ENCODE measurements at places on chromosomes 6 and 20.

GRCh38 chr6:28001751-28002150 lies 44.7 kb downstream of the OR2B6 start:
- no peak overlapping the region for H3K27ac ChIP-seq
- H3K4me1 ChIP-seq: no peaks in the 10 kb centered on the region
- H3K4me3 ChIP-seq: no peak overlapping the region
- H3K27me3 ChIP-seq: no peaks in the 10 kb centered on the region
- no peaks in the 10 kb centered on the region for H3K36me3 ChIP-seq
- no peak for DNase-seq

DNA sequence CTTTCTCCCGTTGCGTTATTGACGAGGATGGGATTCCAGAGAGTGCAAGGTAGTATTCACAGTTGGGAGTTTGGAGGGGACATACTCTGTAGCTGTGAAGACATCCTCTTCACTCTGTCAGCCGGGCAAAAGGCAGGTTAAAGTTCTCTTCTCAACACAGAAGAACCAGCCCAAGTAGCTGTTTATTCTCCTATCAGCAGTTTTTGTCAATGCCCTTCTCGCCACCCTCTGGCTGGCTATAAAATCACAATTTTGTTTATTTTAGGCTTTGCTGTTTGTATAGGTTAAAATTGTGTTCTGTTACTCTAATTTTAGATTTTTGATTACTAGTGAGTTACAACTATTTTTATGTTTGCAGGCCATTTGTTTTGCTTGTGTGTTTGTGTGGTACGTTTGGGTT lies 37.9 kb upstream of the MAS1 start:
- no peak overlapping the region for H3K4me3 ChIP-seq
- no peak for DNase-seq
- no peak overlapping the region for H3K27ac ChIP-seq
- no peaks in the 10 kb centered on the region for H3K4me1 ChIP-seq
- H3K27me3 ChIP-seq: no peaks in the 10 kb centered on the region

DNA sequence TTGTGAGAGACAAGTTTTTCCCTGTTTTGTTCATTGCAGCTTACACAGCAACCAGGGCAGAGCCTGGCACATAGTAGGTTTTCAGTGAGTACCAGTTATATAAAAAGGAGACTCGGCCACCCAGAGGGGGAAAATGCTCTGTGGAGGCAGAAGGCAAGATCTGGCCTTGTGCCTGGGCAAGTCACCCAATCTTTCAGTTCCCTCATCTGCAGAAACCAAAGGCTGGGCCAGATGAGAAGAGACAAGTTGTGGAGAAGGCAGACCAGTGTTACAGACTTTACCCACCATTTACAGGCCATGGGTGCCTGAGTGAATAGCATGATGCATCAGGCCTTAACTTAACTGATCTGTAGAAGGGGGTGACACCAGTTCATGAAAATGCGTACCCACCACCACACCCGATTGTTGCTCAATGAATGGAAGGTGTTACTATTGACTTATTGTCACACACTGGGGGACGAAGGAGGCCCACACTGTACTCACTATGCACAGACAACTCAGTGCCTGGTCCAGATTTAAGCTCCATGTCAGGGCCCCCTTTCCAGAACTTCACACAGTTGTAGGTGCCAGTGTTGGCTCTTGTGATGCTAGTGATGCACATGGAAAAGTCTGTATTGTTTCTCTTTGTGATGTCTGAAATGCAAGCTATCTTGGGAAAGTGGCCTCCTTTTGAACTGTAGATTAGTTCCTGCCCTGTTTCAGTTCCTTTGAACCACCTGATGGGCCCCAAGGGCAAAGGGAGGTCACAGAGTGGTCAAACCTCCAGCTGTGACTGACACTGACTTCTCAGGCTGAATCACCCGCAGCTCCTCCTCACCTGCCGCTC lies 64.3 kb upstream of the SIRPG start:
- H3K27me3 ChIP-seq: no peaks in the 10 kb centered on the region
- H3K27ac ChIP-seq: no peak overlapping the region
- no peaks in the 10 kb centered on the region for H3K36me3 ChIP-seq
- no peak for DNase-seq
- no peaks in the 10 kb centered on the region for H3K4me1 ChIP-seq
- H3K4me3 ChIP-seq: no peak overlapping the region

DNA sequence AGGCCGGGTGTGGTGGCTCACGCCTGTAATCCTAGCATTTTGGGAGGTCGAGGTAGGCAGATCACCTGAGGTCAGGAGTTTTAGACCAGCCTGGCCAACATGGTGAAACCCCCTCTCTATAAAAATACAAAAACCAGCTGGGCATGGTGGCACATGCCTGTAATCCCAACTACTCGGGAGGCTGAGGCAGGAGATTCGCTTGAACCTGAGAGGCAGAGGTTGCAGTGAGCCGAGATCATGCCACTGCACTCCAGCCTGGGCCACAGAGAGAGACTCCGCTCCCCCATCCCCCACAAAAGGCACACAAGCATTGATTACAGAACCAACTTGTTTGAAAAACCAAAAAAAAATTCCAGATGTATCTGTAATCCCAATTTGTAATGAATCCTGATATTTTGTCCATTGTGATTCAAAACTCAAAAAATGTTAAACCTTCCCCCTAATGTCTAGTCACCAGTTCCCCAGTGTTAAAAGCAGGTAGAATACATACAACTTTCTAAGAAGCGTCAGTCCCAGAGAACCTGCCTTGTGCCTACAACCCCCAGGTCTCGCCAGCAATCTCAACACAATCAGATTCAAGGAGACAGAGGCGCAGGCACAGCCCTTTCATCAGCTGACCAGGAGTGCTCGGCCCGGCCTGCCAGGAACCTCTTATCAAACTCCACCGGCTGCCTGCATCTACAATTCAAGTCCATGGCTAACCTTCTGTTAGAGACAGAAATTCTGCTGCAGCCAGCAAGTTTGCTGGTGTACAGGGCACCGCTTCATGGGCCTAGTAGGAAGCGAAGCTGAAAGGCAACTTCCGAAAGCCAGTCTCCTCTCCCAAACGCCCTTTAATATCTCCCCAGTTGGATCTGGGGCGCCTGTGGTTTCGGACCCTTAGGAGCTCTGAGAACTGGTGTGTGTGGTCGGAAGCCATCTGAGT lies 2.1 kb downstream of the EZR start:
- peak; percentile 10 for DNase-seq
- H3K27me3 ChIP-seq: no peaks in the 10 kb centered on the region
- peak overlapping the region; percentile 86 for H3K4me3 ChIP-seq
- H3K36me3 ChIP-seq: no peaks in the 10 kb centered on the region
- peaks cover 17% of the 10 kb centered on the region for H3K4me1 ChIP-seq
- peak overlapping the region; percentile 93 for H3K27ac ChIP-seq

DNA sequence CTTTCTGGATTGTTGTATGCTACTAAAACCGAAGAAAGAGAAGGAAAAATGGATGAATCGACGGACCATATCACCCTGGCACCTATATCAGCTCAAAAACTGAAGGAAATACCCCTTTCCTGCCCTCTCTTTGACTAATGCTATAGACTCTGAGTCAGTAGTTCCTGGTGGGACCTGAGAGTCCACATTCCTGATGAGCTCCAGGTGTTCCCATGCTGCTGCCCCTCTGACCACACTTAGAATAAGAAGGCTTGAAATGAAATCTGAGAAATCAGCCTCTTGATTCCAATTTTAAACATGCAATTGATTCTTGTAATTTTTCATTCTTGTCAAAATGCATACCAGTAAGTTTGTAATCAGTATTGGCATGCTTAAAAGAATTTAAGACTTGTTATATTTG lies 75.2 kb downstream of the PRL start:
- H3K36me3 ChIP-seq: no peaks in the 10 kb centered on the region
- no peaks in the 10 kb centered on the region for H3K27me3 ChIP-seq
- H3K4me3 ChIP-seq: no peak overlapping the region
- H3K4me1 ChIP-seq: no peaks in the 10 kb centered on the region
- no peak overlapping the region for H3K27ac ChIP-seq
- no peak for DNase-seq

DNA sequence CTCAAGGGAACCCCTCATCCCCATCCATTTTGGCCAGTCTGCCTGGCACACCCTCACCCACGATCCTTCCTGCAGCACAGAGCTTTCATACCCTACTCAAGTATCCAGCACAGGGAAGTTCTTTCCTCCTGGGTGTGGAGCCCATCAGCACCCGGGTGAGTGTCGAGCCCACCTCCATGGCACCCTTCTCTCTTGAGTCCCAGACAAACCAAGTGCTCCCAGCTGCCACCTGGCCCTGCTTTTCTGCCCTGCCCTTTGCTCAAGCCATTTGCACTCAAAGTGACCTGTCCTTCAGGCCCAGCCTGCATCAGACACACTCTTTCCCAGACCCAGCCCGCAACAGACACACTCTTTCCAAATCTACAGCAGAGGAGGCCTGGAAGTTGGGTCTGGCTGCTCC lies 257.2 kb downstream of the DLL1 start:
- no peak for DNase-seq
- H3K27me3 ChIP-seq: no peaks in the 10 kb centered on the region
- no peaks in the 10 kb centered on the region for H3K36me3 ChIP-seq
- H3K4me3 ChIP-seq: no peak overlapping the region
- H3K4me1 ChIP-seq: no peaks in the 10 kb centered on the region
- H3K27ac ChIP-seq: no peak overlapping the region

DNA sequence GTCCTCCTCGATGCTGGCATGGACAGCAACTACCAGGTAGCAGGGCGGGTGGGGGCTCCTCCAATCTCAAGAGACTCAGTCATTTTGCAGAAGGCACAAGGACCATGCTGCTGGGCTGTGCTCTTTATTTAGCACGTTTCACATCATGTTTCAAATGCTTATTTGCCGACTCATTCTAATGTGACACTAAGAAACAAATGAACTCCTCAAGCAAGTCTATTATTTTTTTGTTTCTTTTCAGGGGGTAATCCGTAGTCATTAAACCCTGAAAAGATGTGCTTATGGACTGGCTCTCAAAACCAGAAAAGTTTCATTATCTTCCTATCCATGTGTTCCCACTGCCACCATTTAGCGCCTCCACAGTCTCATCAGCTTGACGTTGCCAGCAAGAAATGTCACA lies 92.9 kb downstream of the ANKS1A start:
- DNase-seq: no peak
- no peak overlapping the region for H3K4me3 ChIP-seq
- no peak overlapping the region for H3K27ac ChIP-seq
- H3K4me1 ChIP-seq: peaks cover 1% of the 10 kb centered on the region
- peaks cover 31% of the 10 kb centered on the region for H3K36me3 ChIP-seq
- H3K27me3 ChIP-seq: no peaks in the 10 kb centered on the region

GRCh38 chr20:57938158-57939108 lies 228.6 kb upstream of the PMEPA1 start:
- no peaks in the 10 kb centered on the region for H3K27me3 ChIP-seq
- H3K4me3 ChIP-seq: no peak overlapping the region
- no peaks in the 10 kb centered on the region for H3K4me1 ChIP-seq
- H3K36me3 ChIP-seq: no peaks in the 10 kb centered on the region

Measured in gastrocnemius medialis (tissue), 4 donors.